Brain pericyte (primary cell): ENCODE measurements at places on chromosomes 4 and X.

GRCh38 chrX:111876646-111877045, 665 bp downstream of the TRPC5OS start:
- no peak for DNase-seq

- DNase-seq, result no peak
These were observed 84.2 kb downstream of the GPR143 start for GRCh38 chrX:9681422-9681821.

DNA sequence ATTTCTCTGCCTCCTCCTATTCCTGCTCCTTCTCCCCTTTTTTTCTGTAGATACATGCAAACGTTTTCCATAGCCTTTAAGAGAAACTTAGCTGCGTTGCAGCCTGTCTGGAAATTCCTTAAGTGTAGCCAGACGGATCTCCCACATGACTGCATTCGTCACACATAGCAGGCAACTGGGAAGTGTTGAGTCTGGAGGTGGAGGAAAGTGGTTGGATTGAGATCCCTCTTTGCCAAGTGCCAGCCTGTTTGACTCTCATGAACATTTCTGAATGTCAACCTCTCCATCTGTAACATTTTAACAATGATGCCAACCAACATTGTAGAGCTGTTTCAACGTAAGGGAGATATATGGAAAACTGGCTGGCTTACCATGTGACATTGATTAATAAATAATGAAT, 45.1 kb upstream of the FAM9A start:
- DNase-seq, result no peak

- DNase-seq, result no peak
These were observed 26.8 kb upstream of the CLDN24 start for GRCh38 chr4:183348706-183349659.
